ENCODE measurements at places on chromosomes 2 and 18.

GRCh38 chr2:71905205-71905604, 242.5 kb downstream of the CYP26B1 start:
- no peak for DNase-seq

- no peak for DNase-seq
Measured at GRCh38 chr2:5370158-5370557, 322.0 kb upstream of the SOX11 start.

GRCh38 chr18:62018759-62019041, 125.9 kb upstream of the RNF152 start:
- no peak for DNase-seq

- DNase-seq = no peak
Measured at GRCh38 chr2:127698553-127699355, 2.5 kb upstream of the SFT2D3 start.

DNA sequence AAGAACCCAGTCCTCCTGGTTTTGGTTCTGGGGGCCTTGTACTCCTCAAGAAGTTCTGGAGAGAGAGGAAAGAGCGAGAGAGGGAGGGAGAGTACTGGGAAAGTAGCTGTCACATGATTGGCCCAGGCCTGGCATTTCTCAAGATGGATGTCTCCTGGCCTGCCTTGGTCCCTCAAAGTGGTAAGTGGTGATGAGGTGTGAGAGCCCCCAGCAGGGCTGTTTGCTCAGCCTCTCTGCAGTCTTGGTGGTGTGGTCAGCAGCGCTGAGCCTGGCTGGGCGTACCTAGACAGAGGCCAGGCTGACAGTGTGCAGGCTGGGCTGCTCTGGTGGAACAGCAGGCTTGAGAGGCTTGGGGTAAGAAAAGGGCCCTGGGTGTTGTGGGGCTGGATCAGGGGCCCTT, 2.5 kb downstream of the SPEG start:
- DNase-seq = no peak
